ENCODE measurements at places on chromosomes 3 and 15.

- no peak for DNase-seq
Measured at GRCh38 chr3:47464588-47464987, 11.2 kb downstream of the SCAP start.

DNA sequence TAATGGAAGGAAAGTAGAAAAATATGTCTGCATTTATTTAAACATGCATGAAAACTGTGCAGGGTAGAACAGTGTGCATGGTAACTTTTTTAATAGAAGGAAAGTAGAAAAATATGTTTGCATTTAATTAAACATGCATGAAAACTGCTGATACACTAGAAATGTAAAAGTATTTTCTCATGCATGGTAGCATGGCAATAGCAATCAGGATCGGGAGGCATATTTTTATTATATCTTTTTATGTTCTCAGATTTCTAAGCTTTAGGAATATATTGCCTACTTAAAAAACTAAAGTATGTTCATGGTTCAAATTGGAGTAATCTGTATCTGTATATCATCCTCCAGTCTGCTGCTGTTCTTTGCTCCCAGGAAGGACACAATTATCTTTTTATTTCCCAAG, 1468.9 kb upstream of the GBE1 start:
- DNase-seq, result no peak

GRCh38 chr15:50064673-50065072, 54.4 kb downstream of the ATP8B4 start:
- no peak for DNase-seq

DNA sequence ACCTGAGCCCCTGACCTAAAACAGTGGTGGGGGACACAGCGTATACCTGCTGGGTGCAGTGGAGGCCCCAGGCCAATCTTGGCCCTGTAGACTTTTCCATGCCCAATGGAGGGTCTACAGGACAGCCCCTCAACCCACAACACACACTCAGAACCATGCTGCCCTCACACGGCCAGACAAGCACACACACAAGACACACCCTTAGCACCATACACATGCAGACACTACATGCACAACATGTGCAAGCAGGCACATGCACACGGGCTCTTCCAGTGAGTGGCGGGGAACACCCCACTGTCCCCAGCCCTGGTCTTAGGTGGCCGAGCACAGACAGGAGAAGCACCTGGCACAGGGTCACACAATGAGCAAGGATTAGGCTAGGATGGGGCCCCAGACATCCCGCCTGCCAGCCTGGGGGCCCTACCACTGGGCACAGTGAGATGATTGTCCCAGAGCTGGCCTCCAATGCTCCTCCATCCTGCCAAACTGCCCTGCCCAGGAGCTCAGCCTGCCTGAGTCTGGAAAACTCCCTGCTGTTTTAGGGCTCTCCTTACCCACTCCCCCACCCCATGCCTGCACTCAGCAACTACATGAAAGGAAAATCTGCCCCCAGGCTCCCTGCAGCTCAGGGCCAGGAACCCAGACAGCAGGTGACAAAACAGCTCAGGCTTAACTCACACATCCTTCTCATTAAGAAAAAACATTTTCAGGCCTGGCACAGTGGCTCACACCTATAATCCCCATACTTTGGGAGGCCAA, 15.8 kb downstream of the IQSEC1 start:
- no peak for DNase-seq

DNA sequence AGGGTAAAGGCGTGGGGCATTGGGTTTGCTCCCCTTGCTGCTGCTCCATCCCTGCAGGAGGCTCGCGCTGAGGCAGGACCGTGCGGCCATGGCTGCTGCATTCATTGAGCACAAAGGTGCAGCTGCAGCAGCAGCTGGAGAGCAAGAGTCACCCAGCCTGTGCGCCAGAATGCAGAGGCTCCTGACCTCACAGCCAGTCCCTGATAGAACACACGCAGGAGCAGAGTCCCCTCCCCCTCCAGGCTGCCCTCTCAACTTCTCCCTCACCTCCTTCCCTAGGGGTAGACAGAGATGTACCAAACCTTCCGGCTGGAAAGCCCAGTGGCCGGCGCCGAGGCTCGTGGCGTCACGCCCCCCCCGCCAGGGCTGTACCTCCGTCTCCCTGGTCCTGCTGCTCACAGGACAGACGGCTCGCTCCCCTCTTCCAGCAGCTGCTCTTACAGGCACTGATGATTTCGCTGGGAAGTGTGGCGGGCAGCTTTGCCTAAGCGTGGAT, 47.0 kb downstream of the PGPEP1L start:
- no peak for DNase-seq

DNA sequence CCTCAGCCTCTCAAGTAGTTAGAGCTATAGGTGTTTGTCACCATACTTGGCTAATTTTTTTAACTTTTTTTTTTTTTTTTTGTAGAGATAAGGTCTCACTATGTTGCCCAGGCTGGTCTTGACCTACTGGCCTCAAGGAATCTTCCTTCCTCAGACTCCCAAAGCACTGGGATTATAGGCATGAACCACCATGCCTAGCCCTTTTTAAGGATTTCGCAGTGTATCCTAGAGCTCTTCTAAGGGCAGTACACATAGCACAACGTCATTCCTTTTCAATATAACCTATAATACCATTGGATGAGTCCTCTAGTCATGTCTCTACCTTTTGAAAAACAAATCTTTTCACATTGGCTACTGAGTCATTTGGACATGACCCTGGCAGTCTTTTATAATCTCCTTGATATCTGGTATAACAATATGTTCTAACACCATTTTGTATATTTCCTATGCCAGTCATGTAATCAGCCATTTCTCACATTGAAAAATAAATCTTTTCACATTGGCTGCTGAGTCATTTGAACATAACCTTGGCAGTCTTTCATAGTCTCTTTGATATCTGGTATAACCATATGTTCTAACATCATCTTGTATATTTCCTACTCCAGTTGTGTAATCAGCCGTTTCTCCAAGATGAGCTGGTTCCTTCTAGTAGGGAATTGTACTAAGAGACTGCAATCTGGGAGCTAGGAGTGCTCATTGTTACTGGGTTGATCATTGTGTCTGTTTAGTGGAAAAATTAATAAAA, 944.7 kb downstream of the MCTP2 start:
- no peak for DNase-seq

GRCh38 chr3:73419179-73419803, 205.4 kb downstream of the PDZRN3 start:
- no peak for DNase-seq

- no peak for DNase-seq
Measured at GRCh38 chr3:52093756-52094545, 37.6 kb upstream of the DUSP7 start.

GRCh38 chr15:64842986-64843561, 1.4 kb downstream of the PLEKHO2 start:
- no peak for DNase-seq

- no peak for DNase-seq
Measured at GRCh38 chr3:127675651-127676391, 3.1 kb downstream of the ABTB1 start.

GRCh38 chr3:144324076-144324475, 352.5 kb downstream of the DIPK2A start:
- DNase-seq, result no peak

DNA sequence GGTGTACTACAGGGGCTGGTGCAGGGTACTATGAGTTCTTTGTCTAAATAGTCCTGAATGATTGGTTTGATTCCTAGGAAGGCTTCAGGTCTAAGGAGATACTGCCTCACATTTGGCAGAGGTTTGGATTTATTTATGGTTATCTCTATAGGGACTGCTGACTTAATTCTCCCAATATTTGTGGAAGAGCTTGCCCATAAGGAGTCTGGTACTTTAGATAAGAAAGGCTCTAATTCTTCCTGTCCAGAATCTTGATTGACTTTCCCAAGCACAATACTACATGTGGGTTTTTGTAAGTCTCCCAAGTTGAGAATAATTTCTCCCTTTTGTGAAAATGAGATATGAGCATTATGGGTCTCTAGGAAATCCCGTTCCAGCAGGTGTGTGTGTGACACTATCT, 36.7 kb upstream of the AP4E1 start:
- no peak for DNase-seq

DNA sequence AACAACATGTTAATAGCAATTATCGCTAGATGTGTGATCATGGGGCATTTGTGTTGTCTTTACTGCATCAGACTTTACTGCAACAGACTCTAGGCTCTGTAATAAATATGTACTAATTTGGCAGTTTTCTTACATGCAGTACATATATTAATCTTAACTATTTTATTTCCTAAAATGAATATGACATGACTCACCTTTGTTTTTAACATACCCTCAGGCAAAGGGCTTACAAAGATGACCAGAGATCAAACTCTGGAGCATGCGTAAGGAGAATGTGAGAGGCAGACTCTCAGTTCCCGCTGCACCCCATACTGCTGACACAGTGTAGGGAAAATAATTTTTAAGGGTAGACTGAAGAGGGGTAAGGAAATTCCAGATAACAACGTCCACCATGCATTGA, 7.2 kb upstream of the FAM174B start:
- DNase-seq, result no peak

GRCh38 chr15:96274698-96275097, 55.8 kb upstream of the NR2F2 start:
- DNase-seq, result no peak

- no peak for DNase-seq
Measured at GRCh38 chr15:83695246-83695645, 41.3 kb downstream of the ADAMTSL3 start.

DNA sequence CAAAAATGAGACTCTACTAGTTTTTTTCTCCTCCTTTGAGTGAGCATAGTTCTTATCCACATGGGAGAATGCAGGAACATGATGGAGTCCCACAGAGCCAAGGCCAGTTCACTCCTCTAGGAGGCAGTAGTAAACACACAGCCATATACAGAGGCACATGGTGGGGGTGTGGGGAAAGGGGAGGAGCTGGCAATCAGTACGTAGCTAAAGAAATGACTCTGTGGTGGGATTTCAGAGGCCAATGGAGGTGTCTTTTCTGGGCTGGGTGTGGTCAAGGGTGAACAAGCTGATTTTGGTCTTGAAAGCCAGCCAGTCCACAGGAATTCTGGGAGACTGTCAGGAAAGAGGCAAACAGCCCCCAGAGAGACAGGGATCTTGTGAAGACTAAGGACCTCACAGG, 6.6 kb upstream of the RAB11A start:
- DNase-seq, result no peak

- no peak for DNase-seq
Measured at GRCh38 chr3:159892171-159892795, 96.4 kb upstream of the IL12A start.

DNA sequence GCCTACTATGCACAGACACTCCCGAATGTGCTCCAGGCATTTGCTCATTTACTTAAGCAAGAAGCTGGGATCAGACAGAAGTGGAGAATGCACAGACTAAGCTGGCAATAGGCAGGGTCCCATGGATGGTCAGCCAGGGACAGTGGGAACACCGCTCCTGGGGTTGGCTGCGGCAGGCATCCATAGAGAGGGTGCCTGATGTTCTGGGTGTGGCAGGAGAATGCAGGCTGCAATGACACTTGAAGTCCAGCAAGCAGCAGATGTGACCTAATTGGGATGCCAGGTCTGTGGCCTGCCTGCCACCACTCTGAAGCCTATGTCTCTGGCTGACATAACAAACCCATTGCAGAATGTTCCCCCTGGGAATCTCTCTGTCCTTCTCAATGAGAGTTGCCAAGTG, 40.2 kb upstream of the SLC6A11 start:
- no peak for DNase-seq

- DNase-seq, result no peak
Measured at GRCh38 chr3:128052595-128053351, 536 bp downstream of the SEC61A1 start.

DNA sequence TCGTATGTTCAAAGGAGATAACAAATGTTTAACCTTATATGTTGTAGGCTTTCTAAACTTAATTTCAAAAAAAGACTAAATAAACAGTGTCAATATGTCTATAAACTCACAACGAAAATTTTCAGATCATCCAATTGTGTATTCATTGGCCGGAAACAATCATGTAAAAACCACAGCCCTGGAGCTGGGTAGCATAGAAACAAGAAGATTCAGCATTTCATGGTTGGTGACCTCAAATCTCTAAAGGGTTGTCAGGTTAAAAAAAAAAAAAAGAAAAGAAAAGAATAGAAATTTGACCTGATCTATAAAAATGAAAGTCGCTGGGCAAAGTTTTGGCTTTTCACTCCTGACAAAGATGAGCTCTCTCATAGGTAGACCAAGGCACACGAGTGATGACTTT, 13.9 kb downstream of the MEX3B start:
- DNase-seq, result no peak

GRCh38 chr15:31060429-31061140, 40.9 kb downstream of the TRPM1 start:
- DNase-seq, result no peak

DNA sequence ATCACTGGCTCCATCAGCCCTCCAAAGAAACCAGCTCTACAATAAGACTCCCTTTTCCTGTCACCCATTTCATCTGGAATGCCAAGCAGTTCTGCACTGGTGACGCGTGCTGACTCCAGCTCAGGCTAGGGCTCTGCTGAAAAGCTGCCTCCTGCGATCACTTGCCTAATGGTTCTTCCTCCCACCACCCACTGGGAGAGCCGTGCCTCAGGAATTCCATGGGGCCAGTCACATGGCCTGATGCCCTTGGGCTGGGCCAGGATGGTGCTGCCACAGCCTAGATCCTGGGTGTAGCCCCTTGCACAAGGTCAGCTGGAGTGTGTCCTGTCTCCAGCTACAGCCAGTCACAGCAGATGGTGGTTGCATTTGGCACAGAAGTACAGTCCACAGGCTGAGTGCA, 98.9 kb downstream of the DNAJB8 start:
- no peak for DNase-seq

- no peak for DNase-seq
Measured at GRCh38 chr15:37125143-37125542, 24.8 kb upstream of the MEIS2 start.

- no peak for DNase-seq
Measured at GRCh38 chr3:149009732-149010131, 18.4 kb downstream of the GYG1 start.

DNA sequence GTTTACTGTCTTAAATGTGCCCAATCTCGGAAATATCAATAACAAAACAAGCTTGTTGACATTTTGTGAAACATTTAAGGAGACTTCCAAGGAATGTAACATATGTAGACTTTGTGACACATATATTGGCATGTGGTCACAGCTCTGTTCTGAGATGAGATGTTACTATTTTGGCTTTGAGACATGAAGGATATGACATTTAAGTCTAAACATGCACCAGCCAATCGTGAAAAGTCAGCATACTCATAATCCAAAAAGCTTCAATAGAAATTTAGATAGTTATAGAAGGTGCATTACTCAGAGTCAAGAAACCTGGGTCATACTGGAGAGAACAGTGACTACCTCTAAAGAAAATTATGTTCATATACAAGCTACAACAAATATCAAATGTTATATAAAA, 13.4 kb downstream of the COMMD2 start:
- DNase-seq, result no peak

- no peak for DNase-seq
Measured at GRCh38 chr3:140342668-140343067, 335.2 kb upstream of the TRIM42 start.

DNA sequence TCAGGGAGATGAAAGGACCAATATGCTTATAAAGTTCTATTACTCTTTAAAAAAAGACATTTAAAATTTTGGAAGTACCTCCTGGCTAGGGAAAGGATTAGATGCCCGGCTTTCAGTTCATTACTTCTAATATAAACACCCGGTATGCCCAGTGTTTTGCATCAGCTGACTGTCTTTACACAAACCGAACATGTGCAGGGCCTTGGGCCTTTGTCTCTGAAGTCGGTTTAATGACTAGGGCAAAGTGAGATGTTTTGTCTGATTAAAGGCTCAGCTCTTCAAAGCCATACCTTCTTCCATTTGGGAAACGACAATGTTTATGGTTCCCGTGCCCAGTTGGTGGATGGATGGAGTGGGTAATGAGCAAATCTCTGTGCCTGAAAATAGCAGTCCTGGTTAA, 179.3 kb upstream of the LRTM1 start:
- DNase-seq, result no peak

Measured in GM12878 (cell line).